ENCODE measurements at places on chromosomes 7 and 10.

GRCh38 chr7:113394856-113395255 lies 276.5 kb upstream of the SMIM30 start:
- no peak for DNase-seq

GRCh38 chr7:102024769-102025391 lies 207.5 kb downstream of the CUX1 start:
- no peak for DNase-seq

- DNase-seq: peak; percentile 62
These were observed 1.8 kb downstream of the SMURF1 start for GRCh38 chr7:99141841-99142726.

- no peak for DNase-seq
These were observed 25.5 kb downstream of the NYAP1 start for GRCh38 chr7:100509231-100509630.

GRCh38 chr7:8785081-8785480 lies 351.7 kb downstream of the NXPH1 start:
- DNase-seq: no peak

DNA sequence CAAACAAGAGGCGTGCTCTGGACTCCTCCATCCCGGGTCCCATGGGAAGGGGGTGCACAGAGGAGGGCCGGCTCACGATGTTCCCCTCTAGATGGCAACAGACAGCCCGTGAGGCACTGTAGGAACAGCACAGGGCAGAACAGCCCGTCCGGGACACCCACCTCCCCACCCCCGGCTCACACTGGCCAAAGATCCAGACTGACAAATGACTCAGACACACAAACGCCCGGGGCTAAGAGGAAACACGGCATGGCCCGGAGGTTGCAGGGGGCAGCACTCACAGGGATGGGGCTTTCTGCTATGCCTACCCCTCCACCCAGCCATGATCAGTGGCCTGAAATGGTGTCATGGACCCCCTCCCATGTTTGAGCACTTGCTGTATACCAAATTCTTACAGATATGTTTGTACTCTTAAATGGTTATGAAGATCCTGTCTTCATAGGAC lies 4.9 kb upstream of the ELN start:
- DNase-seq: no peak

DNA sequence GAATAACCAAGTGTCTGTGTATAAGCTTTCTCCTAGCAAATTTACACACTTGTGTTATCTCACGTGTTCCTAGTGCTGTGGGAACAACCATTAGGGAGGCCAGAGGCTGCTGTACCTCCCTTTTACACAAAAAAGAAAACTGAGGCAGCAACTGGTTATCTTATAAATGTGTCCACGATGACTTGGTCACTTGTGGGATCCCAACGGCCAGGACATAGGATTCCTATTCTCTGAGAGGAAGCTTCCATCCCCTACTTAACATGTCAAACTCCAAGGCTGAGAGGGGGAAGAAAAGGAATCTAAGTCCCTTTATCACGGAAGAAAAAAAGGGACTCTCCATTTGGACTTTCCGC lies 484 bp downstream of the ZNF438 start:
- no peak for DNase-seq

Measured in stimulated activated CD4-positive, alpha-beta T cell treated with anti-CD3 and anti-CD28 coated beads, Interleukin-4, amount 100 ng/mL, for 4 hours (primary cell).